ENCODE measurements at places on chromosomes 3 and 15.

GRCh38 chr15:62647202-62647842 lies 395.2 kb upstream of the TPM1 start:
- no peak for DNase-seq

- DNase-seq = no peak
These were observed 144.2 kb upstream of the ANKRD28 start for GRCh38 chr3:15941958-15942357.

- no peak for DNase-seq
These were observed 75.7 kb downstream of the CD200R1L start for GRCh38 chr3:112770951-112771350.

- no peak for DNase-seq
These were observed 223.7 kb downstream of the MAGI1 start for GRCh38 chr3:65814845-65815578.

DNA sequence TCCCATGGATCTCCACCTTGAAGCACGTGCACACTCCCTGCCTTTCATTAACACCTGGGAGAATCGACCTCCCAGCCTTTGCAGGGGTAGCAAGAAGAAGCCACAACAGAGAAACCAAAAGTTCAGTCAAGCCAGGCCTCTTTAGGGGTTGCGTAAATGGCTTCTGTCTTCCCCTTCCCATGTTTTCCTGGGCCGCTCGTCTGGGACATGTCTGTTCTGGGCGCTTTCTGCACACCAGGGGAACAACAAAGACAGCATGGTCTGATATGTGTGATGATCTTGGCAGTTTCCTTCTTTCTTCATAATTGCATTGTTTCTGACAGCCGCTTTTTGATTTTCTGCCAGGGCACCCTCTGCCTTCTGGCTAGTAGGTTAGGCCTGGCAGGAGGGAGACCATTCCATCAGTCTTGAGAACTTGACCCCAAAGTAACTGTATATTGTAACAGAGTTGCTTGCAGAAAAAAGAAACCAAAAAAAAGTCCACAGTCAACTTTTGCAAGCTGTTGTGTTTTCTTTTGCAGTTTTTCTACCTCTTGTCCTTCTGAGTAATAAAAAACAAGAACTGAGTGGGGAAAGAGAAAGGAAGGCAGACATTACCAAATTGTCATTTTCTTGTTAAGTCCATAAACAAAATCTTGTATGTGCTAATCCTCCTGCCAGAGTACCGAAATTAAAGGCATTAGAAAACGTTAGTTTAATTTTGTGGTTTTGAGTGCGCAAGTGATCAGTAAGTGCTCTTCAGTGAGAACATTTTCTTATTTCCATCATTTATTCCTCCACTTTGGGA lies 56.0 kb upstream of the FURIN start:
- DNase-seq = no peak

- no peak for DNase-seq
These were observed 661.2 kb upstream of the NR2F2 start for GRCh38 chr15:95669146-95669922.

GRCh38 chr3:42839616-42840015 lies 30.4 kb downstream of the ACKR2 start:
- peak; percentile 96 for DNase-seq

- DNase-seq = no peak
These were observed 27.4 kb downstream of the SLC6A11 start for GRCh38 chr3:10843378-10843777.

- DNase-seq = no peak
These were observed 16.9 kb downstream of the RFTN1 start for GRCh38 chr3:16496408-16497222.

- DNase-seq = no peak
These were observed 66.5 kb downstream of the MRPL46 start for GRCh38 chr15:88400591-88401250.

DNA sequence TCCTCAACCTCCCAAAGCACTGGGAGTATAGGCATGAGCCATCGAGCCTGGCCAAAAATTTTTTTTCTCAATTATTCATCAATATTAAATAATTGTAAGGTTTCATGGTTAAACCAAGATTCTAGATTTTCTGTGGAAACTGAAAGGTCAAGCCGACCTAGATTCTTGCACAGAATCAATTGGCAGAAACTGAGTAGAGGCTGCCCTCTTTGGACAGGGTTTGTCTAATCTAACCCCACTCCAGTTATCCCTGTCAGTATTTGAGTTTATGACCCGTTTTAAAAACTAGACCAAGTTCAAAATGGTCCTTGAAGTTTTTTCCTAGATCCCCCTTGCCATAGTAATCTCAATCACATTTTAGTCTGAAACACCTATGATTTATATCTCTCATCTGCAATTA lies 8.6 kb upstream of the ADAM10 start:
- no peak for DNase-seq

GRCh38 chr3:21944251-21944650 lies 193.2 kb upstream of the ZNF385D start:
- DNase-seq = no peak

- DNase-seq = no peak
These were observed 54.5 kb downstream of the ALDH1A2 start for GRCh38 chr15:58010983-58011382.

- DNase-seq = no peak
These were observed 24.3 kb downstream of the CCR3 start for GRCh38 chr3:46266598-46266997.

DNA sequence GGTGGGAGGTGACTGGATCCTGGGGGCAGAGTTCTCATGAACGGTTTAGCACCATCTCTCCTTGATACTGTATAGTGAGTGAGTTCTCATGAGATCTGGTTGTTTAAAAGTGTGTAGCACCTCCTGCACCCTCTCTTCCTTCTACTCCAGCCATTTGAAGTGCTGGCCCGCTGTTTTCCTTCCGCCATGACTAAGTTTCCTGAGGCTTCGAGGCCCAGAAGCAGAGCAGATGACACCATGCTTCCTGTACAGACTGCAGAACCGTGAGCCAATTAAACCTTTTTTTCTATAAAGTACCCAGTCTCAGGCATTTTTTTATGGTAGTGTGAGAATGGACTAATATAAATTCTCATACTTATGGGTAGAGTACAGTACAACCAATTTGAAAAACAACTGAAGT lies 123.6 kb upstream of the BHLHE40 start:
- peak; percentile 56 for DNase-seq

DNA sequence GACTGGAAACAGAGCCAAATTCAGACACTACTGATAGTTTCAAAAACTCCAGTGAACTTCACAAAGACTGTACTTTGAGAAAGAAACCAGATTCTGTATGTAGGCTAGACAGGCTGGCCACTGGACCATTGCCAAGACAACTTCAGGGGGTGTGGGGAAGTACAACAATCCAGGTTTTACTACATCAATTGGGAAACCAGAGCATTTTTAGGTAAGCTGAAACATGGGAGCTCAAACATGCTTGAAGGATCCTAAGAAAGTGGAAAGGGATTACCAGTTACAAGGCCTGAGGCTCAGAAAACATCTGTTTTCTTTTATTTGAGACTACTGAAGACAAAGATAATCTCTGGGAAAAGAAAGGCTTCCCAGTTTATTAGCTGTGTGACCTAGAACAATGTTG lies 26.9 kb upstream of the ZNF280D start:
- no peak for DNase-seq

DNA sequence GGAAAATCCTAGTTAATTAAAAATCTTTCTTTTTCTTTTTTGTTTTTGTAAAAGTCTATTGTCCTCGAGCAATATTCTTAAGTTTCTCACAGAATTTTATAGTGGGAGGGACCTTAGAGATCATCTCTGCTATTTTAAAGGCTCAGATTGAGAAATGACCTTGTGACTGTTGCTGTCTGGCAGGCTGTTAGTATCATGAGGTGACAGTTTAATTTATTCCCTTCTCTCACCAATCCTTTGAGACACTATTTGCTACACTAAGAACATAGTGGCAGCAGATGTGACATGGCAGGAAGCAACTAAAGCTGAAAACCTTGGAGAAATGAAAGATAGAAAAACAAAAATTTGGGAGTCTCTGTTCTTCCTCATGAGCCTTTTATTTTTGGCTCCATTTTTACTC lies 24.9 kb downstream of the APPL1 start:
- no peak for DNase-seq

DNA sequence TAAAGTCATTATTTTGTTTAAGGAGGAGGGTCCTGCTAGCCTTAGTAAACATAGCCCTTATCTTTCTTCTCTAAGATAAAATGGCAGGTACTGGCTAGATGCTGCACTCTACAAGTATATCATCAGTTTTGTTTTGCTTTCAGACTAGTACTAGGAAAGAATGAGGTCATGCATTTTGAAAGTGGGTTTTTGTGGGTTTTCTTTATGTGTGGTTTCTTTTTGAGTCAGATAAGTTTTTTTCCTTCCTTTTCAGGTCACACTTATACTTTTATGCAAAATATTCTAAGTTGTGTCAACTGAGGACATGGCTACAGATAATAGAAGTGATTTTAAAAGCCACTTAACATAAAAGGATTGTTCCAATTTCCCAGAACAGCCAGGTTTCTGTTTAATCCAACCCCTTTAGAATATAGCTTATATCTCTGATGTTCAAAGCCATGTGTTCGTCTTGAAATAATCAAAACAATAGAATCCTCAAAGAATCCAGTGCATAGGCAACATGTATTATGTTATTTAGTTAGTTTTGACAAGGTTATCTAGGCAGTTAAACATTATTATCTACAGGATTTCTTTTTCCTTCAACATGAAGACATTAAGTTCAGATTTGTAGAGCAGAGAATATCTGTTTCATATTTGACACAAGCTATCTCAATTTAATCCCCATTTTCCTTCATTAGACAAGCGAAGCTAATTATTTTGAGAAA lies 406.2 kb downstream of the RBMS3 start:
- peak; percentile 24 for DNase-seq

DNA sequence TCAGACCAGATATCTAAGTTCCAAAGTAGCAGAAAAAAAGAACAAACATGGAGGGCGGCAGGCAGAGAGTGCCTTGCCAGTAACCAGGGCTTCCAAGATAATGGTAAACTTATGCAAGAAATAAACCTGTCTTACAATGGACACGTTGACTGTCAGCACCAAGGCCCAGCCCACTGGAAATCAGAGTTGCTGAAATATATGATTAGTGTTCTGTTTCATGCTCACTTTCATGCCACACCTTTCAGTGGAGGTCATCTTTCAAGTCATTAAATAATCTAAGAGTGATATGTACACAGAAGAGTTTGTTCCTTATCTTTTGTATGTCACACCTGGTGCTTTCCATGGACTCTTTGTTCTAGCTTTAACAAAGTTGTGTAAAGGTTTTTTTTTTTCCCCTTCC lies 358.1 kb downstream of the MECOM start:
- DNase-seq = no peak

- DNase-seq = no peak
These were observed 214.4 kb downstream of the THSD4 start for GRCh38 chr15:71329497-71330260.

DNA sequence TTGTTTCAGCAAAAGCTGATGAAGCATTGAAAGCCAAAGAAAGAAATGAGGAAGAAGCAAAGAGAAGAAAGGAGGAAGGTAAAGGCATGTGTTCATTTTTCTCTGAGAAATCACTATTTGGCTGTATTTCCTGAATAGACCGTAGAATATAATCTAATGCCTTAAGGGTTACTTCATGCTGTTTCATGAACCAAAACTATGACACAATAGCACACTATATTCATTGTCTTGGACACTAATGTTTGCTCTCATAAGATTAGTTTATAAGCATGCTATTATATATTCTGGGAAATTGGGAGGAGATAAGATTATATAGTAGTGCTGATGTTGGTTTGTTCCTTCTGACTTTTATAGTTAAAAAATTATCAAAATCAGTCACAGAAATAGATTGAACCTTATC lies 110.1 kb upstream of the MLF1 start:
- DNase-seq = no peak

DNA sequence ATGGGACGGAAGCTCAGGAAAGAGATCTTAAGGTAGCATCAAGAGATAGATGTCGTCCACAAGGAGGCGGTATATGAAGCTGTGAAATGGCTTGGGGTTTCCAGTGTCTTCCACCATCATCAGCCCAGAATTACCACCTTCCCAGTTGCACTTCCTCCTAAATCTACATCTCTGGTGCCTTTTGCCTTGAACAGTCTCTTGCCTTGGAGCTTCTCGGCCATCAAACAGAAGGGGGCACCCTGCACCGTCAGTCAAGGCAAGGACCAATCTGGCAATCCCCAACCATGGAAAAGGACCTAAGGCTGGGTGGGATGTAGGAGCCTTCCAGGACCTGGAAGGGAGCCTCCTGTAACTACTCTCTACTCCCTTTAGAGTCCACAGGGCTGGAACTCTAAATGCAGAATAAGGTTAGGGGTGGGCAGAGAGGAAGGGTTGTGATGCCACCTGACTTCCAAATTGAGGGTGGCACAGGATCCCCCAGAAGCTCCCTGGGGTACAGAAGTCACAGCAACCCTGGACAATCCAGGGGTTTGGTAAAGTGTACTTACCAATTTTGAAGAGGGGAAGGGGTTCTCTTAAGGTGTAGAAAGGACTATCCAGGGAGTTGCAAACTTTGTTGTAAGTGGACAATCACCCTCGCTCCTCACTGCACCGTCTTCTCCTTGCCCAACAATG lies 1.0 kb upstream of the RYR3 start:
- DNase-seq = no peak

DNA sequence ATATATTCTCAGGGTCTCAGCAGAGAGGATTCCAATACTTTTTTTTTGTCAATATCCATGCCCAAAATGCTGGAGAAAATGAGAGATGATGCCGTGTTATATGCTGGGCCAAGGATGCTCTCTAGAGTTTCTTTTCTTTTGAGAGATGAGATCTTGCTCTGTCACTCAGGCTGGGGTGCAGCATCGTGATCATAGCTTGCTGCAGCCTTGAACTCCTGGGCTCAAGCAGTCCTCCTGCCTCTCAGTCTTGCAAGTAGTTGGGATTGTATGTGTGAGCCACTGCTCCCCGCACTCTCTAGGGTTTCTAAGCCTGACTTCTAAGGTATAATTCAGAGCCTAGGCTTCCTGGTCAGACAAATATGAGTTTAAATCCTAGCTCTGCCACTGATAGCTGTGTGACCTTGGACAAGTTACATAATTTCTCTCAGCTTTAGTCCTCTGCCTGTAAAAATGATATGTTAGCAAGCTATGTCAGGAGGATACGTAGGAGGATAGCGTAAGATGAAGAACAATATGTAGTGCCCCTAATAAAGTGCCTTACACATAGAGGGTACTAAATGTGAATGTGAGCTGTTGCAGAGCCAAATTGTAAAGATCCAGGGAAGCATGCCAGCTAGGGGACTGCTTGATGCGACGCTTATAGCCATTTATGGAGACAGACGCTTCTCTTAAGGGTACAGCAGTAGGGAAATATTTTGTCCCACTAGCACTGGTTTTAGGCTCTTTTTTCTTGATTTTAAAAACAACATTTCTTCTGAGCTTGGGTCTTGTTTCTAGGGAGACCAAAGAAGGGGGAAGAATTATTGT lies 7.4 kb downstream of the STARD9 start:
- DNase-seq = no peak

GRCh38 chr3:47359323-47359722 lies 21.5 kb upstream of the PTPN23 start:
- DNase-seq = no peak

Data from Kasumi-1 (cell line).